ENCODE measurements at places on chromosomes 11 and 22.

DNA sequence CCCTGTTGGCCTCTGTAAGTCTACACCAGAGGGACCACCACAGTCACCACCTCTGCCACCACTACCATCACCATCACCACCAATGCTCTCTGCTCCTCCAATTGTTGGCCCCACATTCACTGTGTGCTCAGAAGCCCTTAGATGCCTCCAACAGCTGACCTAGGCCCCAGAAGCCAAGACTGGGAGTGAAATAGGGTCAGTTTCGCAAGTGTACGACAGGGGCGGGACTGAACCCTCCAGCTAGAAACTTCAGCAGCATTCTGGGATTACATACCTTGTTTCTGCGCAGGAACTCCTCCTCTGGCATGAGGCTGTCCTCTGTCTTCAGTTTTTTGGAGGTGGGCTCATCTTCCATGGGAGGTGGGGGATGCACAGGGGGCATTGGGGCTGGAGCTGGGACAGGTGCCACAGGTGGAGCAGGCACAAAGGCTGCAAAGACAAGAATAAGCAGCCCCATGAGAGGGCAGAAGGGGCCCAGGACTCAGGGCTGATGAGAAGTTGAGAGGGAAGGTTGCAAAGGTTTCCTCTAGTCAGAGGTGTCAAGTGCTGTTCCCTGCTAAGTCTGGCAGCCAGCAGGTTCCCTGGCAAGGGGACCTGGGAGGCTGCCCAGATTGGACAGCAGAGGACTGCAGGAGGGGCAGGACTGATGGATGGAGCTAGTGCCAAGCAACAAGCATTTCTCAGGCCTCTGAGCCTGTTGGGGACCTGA is 10.2 kb upstream of the TBC1D10A start:
- no peak for DNase-seq

DNA sequence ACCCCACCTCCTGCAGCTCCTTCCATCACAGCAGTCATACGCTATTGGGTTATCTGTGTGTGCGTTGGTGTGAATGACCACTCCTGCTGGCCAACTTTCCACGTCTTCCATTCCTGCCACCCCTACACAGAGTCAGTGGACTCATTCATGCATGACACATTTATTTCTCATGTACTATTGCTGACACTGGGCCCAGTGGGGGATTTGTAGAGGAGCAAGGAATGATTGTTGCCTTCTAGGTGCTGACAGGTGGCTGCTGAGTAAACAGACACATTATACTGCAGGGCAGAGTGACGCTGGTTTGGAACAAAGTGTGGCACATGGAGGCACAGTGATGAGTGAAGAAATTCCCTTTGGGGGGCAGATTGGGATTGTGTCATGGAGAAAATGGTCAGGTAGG is 113.9 kb downstream of the CCDC81 start:
- DNase-seq: peak; percentile 82

DNA sequence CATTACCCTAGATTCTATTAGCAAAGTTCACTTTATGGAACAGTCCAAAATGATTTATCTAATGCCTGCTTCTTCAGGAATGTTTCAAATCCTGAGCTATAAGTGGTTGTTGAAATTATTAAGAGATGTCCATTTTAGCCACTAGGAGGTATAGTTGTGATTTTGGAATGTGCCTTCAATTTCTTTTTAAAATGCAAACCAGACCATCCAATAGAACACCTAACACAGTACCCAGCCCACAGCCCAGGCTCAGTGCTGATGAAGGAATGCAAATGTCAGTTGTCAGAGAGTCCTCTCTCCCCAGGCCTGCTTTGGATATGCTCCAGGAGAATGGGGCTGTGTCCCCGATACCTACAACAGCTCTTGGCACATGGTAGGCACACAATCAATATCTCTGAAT is 85.8 kb upstream of the E2F8 start:
- DNase-seq: no peak

- DNase-seq: peak; percentile 4
These were observed 37.6 kb downstream of the TRMU start for GRCh38 chr22:46373159-46373558.

DNA sequence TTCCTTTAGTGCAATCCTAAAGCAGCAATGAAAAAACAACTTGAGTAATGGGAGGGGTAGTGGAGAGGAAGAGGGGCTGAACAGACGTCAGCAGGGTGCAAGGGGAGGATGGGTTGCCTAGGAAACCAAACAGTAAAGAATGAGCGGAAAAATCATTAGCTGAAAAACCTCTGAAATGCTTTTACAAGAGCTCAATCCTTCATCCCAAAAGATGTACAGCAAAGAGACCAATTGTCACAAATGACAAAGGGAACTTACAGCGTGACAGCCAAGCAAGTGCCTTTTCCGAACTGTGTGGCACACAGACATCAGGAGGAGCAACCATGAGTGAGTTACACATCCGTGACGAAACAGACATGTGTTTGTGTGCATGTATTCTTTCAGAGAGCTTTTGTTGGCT is 104.6 kb downstream of the SIK3 start:
- no peak for DNase-seq

DNA sequence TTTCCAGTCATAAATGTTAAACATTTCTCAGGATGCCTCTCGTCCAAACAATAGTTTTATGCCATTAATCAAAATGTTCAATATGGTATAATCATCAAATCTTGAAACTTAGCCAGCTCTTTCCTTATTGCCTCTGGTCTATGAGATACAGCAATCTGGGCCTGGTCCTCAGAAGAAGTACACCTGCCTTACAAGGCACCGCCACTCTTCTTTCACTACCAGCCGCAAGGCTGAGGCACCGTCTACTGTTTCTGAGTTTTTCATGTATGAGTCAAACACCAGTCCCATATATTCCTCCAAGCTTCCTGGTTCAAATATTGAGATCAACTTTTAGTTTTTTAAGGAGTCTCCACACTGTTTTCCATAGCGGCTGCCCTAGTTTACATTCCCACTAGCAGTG is 600.6 kb upstream of the FAT3 start:
- no peak for DNase-seq

GRCh38 chr11:8331767-8332166 is 68.1 kb upstream of the LMO1 start:
- DNase-seq: no peak

- DNase-seq: no peak
These were observed 106.8 kb upstream of the CLMP start for GRCh38 chr11:123301696-123302400.

- DNase-seq: no peak
These were observed 72.8 kb upstream of the KCNQ1OT1 start for GRCh38 chr11:2772544-2773031.

- peak; percentile 0 for DNase-seq
These were observed 221.9 kb upstream of the TBCEL start for GRCh38 chr11:120801801-120802689.

DNA sequence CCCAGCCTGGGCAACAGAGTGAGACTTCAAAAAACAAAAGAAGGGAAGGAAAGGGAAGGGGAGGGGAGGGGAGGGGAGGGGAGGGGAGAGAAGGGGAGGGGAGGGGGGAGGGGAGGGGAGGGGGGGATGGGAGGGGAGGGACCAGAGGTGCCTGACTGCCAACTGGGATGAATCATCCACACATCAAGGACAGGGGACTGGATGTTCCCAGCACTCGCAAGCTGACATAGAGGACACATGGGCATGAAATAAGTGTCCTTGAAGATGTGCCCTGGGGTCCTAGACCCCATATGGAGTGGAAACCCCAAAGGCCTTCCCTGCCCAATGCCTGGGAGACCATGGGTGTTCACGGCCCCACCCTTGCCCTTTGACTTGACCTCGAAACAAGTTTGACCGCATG is 19.8 kb downstream of the TST start:
- DNase-seq: no peak

DNA sequence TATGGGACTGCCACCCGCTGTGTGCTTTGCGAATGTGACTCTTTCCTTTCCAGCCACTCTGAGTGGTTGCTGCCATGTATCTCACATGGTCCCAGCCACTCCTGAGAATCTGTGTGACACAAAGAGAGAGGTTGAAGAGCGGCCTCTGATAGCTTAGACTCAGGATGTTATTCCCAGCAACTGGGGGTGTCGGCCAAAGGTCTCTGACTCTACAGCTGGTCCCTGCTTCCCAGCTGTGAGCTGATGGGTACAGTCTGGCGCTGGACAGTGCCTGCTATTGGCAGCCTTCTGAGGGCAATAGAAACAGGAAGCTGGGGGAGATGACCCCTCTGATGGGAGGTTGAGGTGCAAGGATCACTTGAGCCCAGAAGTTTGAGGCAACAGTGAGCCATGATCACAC is 105.1 kb downstream of the RRAS2 start:
- no peak for DNase-seq

- no peak for DNase-seq
These were observed 119.6 kb upstream of the IGLL5 start for GRCh38 chr22:22767876-22768602.

- no peak for DNase-seq
These were observed 6.3 kb upstream of the MYO18B start for GRCh38 chr22:25735650-25736049.

- DNase-seq: peak; percentile 28
These were observed 62.1 kb upstream of the NUP50 start for GRCh38 chr22:45101515-45102227.

GRCh38 chr11:71327156-71328085 is 75.0 kb upstream of the SHANK2 start:
- DNase-seq: no peak

GRCh38 chr11:16380941-16381568 is 24.7 kb upstream of the SOX6 start:
- no peak for DNase-seq

DNA sequence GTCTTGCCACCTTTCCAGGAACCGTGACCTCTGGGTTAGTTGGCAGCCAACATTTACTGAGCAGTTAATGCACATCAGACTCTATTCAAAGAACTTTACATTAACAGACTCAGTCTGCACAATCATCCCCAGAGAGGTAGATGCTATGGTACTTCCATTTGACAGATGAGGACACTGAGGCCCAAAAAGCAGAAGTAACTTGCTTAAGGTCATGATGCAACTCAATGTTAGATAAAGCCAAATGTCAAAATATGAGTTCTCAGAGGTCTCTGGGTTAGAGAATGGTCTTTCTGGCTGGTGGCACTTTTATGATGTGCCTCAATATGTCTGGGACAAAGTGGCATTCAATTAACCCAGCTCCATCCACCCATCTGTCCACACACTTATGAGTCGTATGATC is 450.0 kb downstream of the MIAT start:
- no peak for DNase-seq

- DNase-seq: no peak
These were observed 276.5 kb downstream of the ETS1 start for GRCh38 chr11:128310676-128311445.
